ENCODE measurements at places on chromosomes 4 and X.

DNA sequence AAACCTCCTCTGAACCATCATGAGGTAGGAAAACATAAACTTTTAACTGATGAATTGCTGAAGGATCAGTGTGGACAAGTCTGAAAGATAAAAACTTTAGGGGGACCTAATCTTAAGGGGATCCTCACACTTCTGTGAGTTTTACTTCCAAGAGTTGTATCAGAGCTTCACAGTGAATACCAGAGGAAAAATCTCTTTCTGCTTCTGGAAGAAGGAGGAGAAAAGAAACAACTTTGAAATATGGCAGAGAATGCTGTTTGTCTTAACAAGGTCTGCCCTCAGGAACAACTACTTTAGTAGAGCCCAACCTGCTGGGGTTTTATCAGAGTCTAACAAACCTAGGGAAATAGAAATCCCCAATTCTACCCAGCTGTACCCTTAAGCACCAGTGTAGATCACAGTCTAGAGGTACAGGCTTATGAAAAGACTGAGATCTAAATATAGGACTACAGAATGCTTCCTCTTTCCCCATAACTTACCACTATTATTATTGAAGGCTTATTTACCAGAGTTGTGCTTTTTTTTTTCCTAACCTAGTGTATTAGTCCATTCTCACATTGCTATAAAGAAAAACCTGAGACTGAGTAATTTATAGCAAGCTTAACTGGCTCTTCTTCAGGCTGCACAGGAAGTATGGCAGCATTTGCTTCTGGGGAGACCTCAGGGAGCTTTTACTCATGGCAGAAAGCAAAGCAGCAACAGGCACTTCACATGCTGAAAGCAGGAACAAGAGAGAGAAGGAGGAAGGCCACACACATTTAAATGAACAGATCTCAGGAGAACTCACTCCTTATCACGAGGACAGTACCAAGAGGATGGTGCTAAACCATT lies 167.9 kb downstream of the CAMK2D start:
- no peak for DNase-seq

DNA sequence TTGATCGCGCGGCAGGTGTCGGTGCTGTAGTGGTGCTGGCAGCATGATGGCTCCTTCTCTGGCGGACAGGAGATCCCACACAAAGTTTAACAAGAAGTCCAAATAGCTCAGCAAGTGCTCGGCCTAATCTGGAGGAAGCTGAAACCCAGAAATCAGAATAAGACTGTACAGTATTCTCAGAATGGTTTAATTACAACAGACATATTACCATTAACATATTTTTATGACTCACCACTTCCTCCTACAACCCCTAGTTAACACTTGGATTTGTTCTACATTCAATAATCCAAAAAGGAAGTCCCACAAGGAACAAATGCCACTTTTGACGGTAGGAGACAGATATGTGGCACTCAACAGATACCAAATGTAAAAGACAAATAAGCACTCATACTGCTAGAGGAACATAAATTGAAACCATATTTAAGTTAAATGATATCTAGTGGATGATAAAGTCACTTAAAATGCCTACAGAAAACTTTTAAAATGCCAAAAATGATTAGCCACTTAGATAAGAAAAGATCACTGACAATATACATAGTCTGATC lies 91.2 kb downstream of the HUWE1 start:
- no peak for DNase-seq

GRCh38 chrX:141989815-141990214 lies 86.1 kb downstream of the MAGEC1 start:
- DNase-seq, result no peak

GRCh38 chrX:154458116-154458953 lies at the start of gene PLXNA3:
Gene PLXNA3, plus strand, starts transcription at chrX:154458281. Its CDS starts 1,903 bp downstream, at chrX:154460184.
- peak; percentile 5 for DNase-seq

- no peak for DNase-seq
These were observed 3.7 kb downstream of the KIF4A start for GRCh38 chrX:70293621-70294020.

GRCh38 chr4:173414456-173414855 lies 15.5 kb upstream of the SCRG1 start:
- DNase-seq, result no peak

GRCh38 chr4:172750910-172751309 lies 417.7 kb upstream of the GALNT7 start:
- DNase-seq, result no peak

DNA sequence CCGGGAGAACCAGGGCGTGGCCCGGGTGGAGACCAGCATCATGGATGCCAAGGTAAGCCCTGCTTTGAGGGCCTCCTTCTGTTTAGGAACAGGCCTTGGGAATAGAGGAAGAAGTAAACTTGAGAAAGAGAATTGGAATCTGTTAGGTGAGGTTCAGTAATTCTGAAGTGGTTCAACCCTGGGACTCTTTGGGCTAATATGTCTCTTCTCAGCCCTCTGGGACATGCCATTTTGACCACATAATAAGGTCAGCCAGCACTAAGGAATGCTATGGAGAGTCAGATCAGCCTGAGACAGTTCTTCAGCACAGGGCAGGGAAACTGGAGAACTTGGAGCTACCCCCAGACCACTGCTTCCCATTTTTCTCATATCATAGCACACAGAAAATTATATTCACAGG lies 63.3 kb upstream of the PRPS1 start:
- no peak for DNase-seq

DNA sequence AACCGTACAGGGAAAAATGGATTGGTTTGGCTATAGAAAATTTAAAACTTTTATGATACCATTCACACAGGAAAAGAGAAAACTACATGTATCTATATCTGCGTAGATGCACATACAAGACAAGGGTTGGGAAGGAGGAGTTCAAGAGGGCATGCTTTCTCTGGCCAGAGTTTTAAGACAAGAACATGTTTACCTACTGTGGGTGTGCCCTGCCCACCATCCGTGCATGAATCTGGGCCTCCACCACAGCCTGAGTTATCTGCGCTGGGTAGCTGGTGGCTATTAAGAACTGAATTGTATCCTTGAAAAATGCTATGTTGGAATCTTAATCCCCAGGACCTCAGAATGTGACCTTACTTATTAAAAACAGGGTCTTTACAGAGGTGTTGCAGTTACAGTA lies 151.6 kb downstream of the AASDH start:
- DNase-seq, result no peak

GRCh38 chrX:153588782-153589446 lies 10.0 kb downstream of the CCNQ start:
- DNase-seq, result no peak

DNA sequence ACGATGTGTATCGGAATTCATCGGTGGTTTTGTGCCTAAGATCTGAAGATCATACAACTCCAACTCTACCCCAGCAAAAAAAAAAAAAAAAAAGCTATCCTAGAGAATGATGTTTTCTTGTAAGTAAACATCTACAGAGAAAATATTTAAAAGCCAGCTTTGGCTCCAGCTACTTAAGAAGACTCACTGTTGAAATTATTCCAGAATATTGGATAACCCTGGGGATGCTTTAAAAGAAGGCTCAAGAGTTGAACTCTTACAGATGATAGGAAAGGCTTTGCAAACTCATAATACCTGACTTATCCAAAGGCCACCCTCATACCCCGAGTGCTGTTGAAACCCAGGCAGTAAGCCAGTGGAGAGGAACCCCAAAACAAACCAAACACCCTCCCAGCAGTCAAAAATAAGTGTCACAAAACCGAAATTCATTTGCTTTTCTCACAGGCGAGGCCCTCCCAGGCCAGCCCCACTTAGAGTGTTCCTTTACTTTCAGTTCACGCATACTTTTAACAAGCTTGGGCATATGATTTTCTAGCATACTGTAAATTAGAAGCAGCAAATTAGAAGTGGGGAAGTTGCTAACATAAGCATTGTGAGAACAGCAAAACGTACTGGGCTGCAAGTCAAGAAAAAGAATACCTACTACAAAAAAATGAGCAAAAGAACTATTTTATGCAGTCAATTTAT lies 2.7 kb upstream of the AMELX start:
- no peak for DNase-seq

GRCh38 chrX:124827258-124827845 lies 481.0 kb downstream of the SH2D1A start:
- DNase-seq, result no peak

DNA sequence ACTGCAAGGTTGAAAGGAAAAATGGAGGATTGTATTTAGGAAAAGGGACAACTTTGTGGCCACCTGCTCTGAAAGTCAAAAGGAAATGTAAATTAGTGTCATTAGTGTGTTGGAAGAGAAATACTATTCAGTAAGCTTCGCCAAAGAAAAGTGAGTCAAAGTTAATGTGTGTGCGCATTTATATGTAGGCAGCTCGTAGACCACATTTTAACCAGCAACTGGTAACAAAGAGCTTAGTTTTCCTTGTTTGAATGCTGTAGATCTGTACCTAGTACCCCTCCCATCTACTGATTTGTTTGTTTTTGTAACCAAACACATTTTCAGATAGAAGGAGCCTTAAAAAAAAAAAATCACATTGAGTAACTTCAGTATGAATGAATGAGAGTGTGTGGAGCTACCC lies 69.3 kb downstream of the GPAT3 start:
- no peak for DNase-seq

- no peak for DNase-seq
These were observed 24.7 kb downstream of the TLR10 start for GRCh38 chr4:38757945-38758600.

GRCh38 chr4:22707390-22707789 lies 14.7 kb downstream of the GBA3 start:
- DNase-seq, result no peak

- DNase-seq, result peak; percentile 8
These were observed 4.2 kb downstream of the MID1 start for GRCh38 chrX:10615931-10616774.

DNA sequence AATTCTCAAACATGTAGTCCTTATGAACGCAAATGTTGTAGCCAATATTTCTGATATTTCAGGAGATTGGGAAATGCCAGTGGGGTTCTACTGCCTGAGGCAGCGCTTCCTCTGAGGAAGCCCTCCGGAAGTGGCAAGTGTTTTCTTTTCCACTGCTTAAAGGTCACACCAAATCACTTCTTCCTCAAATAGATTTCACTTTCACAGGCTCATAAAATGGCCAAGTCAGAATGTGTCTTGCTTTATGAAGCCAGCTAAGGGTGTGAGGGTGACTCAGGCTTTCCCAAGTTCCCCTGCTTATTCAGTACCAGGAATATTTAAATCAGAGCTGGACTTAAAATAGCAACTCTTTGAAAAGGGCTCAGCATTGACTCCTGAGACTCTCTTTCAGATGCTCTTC lies 514.2 kb upstream of the DIPK2B start:
- no peak for DNase-seq

DNA sequence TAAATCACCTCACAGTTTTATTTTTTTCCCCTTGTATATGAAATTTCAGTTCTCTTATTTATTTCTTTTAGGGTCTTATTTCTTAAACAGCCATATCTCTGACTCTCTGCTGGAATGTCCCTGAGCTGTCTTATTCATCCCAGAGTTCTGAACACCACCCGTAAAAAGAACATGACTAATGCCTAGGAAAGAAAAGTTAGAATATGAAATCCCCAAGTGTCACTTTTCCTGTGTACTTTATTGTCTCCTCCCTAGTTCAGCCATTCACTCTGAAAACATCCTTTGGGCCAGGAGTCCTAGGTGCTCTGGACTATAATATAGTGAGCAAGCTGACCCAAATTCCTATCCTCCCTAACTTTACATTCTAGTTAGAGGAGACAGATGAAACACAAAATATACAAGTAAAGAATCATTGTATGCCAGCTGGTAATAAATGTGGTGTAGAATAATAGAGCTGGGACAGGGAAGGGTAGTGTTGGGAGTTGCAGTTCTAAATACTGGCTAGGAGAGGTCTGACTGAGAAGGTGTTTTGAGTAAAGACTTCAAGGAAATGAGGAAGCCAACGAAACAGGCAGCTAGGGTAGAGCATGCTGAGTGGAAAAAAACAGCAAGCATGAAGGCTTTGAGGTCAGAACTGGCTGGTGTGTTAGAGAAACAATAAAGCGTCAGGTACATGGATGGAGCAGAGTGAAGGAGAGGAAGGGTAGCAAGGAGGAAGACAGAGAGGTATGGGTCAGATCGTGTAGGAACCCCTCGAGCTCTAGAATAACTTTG lies 40.6 kb upstream of the FTHL17 start:
- DNase-seq, result no peak

DNA sequence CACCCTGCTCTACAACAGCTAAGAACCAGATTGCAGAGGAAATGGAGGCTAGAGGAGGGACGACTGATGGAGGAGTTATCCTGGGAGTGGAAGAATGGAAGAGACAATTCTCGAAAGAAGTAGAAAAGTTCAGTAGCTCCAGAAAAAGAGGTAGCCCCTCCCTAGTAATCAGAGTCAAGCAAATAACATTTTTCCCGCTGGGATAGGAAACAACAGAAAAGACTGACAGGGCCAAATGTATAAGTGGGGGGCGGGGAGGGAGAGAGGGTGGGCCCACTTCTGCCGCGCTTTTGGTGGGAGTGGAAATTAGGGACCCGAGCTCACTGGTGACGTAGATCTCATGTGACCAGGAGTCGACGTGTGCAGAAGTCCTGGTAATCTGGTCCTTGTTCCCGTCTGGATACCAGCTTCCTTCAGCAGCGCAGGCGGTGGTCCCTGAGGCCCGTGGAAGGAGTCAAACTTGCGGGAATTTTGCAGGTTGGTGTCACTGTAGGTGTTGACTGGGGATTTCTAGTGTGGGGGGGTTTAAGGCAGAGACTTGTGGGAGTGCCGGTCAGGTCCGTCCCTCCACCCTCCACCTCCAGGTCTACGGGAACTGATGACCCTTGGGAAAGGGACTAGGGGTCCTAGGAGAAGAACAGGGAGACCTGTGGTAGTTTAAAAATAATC lies at the start of gene TCEAL9:
TSS of gene TCEAL9 (plus strand) at position 377 of the 669 bp plus-strand sequence. CDS start 1,179 bp downstream, outside the sequence.
- no peak for DNase-seq

DNA sequence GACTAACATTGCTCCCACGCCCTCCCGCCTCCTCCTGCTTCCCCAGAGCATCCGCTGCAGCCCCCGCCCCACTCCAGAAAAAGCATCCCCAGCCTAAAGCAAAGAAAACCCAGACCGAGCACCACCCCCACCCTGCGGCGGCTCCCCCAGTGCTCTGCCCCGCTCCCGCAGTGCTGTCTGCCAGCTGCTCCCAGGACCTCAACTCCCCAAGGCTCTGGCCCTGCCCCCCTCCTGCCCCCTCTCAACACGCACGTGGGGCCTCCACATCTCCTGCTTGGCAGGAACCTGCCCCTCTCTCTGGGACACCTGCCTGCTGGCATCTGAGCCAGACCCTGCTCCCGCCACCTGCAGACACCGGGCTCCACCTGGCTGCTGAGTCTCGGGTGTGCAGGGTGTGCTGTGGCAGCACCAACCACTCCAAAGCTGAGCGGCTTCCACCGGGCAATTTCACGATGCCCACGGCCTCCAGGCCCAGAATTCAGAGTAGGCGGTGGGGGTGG lies 79.4 kb downstream of the FAM53A start:
- DNase-seq, result no peak

GRCh38 chr4:120096508-120097297 lies 30.1 kb upstream of the MAD2L1 start:
- DNase-seq, result no peak

DNA sequence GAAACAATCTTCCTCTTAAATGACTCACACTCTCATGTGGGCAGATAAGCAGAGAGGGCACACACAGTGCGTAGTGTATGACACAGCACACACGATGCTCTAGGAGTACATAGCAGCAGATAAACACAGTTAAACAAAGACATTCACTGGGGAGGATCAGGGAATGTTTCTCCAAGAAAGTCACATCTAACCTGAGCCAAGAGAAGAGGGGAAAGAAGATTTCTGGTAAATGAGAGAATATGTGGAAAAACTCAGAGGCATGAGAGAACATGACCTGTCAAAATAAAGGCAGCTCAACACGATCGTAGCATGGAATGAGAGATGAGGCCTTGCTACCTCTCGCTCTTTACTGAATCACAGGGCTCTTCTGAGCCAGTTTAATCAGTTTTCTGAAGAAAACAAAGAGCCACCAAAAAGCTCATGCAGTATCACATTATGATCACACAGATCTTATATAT lies 251.0 kb downstream of the ANK2 start:
- no peak for DNase-seq

Measured in NCI-H187 (cell line).